ENCODE measurements at places on chromosomes 5 and 9.
A peak's percentile ranks its signal among the peaks of the same experiment; 100 is the strongest.

DNA sequence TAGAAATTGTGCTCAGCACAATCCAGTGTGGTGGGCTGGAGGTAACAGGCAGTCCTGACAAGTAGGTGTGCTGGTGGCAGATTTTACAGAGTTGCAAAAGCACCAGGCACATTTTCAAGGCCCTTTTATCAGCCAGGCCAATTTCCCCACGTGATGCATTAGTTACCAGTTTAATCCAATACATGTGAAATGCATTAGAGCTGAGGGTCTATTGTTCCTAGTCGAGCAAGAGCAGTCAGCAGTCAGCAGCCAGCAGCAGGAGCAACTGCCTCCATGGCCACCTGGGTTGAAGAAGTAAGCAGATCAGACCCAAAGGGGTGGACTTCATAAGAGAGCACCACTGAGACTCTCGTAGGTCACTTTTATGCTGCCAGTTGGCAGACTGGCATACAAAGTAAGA lies 76.7 kb downstream of the EPB41L4A start:
- no peak for DNase-seq

DNA sequence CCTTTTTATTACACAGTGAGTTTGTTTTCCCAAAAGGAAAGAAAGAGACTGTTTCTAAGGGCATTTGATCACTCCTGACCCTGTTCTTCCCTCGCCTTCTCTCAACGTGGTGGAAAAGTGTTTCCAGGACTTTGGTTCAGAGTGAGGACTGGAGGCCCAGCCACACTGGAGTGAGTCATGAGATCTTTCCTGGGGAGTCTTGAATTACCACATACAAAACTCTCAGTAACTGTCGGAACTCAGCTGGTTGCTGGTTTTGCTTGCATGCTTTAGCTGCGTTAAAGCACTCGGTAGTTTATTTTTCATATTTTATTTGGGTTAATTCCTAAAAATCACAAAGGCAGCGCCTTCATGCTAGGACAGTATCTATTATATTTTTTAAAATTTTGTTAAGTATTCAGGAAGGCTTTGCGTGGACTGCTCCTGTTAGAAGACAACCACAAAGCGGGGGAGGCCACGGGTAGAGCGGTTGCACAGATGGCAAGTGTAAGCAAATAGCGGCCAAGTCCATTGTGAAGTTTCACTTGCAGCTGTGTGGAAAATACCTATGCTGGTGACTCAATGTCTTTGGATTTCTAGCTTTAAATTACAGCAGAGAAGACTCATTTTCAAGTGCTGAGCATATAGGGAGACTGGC lies 77.7 kb downstream of the ARSB start:
- no peak for DNase-seq

DNA sequence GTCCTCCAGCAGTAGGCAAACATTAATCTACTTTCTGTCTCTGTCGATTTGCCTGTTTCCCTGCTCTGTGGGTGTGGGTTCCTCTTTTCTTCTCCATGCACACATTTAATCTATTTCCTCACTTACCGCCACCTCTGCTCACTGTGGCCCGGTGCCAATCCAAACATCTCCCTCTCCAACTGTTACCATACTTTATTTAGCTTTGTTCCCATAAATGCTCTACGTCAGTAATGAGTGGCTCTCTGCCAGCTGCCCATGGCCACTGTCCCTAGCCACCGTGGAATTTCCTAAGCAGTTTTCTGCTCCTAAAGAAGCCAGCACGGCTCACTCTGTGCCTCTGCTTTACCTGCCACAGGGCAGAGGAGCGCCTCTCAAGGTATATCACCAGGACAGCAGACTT lies 19.5 kb upstream of the GOLPH3 start:
- DNase-seq = no peak

- DNase-seq = no peak
Measured at GRCh38 chr9:81669041-81669651, 20.2 kb downstream of the TLE1 start.

GRCh38 chr9:93253633-93254032 lies 69.7 kb downstream of the WNK2 start:
- DNase-seq = no peak

DNA sequence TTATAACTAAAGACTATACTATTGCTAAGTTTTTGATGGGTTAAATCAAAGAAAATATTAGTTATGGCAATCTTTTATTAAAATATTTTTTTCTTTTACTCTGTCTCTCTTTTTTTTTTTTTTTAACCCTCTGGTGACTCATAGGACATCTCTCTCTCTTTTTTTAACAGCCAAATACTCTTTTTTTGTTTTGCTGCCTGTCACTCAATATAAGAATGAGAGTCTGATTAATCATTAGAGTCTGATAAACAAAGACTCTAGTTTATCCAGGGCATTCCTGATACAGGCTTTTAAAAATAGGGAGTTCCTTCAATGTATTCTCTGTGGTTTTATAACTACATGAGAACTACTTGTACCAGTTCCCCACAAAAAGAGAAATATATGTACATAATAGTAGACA lies 77.3 kb downstream of the SLC38A9 start:
- no peak for DNase-seq

- DNase-seq = no peak
Measured at GRCh38 chr5:138828556-138828955, 46.6 kb downstream of the LRRTM2 start.

GRCh38 chr5:90378752-90379151 lies 30.8 kb downstream of the CETN3 start:
- no peak for DNase-seq

DNA sequence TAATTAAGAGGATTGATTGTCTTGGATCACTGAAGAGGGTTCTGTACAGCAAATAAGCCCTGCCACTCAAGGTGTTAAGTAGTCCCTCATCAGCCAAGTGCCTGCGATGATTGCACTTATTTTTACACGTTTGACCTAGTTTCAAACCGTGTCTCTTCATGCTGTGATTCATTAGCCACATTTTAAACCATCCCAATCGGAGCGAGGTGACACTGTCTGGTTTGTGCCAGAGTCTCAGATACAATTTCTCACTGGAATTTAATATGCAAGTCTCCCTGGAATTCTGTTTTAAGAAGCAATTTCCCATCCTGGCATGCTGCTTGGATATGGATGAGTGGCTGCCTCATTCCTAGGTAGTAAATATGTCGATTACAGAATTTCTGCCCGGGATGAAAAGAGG lies 1.6 kb downstream of the INSYN2B start:
- no peak for DNase-seq

DNA sequence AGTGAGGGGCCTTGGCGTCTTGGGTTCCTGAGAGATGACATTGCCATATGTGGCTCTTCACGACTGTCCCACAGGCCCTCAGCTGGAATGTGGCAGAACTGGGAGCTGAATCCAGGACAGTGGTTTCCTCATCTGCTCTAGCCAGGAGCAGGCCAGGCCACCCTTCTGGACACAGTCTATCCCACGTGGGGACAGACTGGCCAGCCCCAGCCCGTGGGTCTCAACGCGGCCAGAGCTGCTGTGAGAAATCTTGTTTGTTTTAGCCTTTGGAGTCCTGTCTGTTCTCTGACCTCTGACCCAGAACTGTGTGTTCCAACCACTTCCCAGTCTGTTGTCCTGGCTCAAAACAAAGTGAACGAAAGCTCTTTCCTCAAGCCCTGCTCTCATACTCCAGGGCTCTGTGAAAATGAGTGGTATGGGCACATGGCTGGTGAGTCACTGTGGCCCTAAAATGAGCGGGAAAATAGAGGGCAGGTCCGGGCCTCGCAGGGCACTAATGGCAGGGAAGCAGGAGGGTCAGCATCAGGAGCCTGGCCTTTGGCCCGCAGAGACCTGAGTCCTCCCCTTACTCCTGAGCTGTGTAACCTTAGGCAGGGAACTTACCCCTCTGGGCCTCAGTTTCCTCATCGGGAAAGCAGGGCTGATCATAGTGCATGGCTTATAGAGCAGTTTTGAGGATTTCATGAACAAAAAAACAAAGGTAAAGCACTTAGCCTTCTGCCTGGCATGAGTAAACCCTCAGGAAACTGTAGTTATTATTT lies 34.8 kb upstream of the GLRX start:
- DNase-seq = no peak

- DNase-seq = no peak
Measured at GRCh38 chr9:136328622-136329041, 1.3 kb downstream of the GPSM1 start.

DNA sequence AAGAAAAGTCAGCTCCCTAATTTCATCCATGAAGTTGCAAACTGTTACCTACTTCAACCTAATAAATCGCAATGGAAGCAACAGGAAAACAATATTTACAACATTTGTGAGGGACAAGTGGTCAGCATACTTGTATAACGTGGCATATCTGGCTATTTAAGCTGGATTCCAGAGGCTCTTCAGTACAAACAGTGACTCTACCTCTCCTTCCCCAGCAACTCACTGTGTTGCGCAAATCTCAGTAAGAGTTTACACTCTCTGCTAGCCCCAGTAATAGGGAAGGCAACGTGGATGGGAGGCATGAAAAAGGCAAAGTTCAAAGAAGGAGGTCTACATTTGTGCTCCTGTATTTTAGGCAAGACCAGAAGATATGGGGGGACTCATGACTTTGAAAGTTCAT lies 18.9 kb upstream of the SEMA5A start:
- DNase-seq = no peak

GRCh38 chr9:110364451-110364850 lies 26.8 kb upstream of the TXNDC8 start:
- no peak for DNase-seq

GRCh38 chr5:90050103-90050502 lies 359.5 kb downstream of the CETN3 start:
- no peak for DNase-seq

GRCh38 chr9:87849144-87849758 lies 33.4 kb upstream of the SPATA31E1 start:
- no peak for DNase-seq

DNA sequence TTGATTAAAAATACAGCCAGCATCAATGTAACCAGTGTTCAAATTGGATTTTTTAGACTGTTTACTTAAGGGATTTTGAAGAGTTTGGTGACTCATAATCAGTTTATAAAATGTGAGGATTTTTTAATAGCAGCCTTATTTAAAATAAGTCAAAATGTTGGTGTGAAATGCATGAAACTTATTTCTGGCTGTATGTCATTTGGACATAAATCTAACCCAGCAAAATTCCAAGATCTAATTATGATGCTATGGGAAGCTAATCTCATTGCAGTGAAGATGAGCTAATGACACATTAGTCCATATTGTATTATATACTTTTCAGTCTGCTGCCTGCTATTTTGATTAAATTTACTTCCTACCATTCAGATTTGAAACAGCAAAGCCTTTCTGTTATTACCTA lies 140.3 kb downstream of the AOPEP start:
- DNase-seq = no peak

DNA sequence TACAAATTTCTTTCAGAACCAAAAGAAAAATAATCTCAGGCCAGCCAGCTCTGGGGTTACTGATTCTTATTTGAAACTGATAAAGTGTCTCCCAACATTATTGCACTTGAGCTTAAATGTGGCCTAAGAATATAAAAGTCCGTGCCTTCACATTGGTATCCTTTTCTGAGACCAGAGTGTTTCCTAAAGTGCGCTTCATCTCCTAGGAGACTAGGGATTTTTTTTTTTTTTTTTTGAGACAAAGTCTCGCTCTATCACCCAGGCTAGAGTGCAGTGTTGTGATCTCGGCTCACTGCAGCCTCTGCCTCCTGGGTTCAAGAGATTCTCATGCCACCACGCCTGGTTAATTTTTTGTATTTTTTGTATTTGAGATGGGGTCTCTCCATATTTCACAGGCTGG lies 23.6 kb upstream of the KCNIP1 start:
- no peak for DNase-seq

DNA sequence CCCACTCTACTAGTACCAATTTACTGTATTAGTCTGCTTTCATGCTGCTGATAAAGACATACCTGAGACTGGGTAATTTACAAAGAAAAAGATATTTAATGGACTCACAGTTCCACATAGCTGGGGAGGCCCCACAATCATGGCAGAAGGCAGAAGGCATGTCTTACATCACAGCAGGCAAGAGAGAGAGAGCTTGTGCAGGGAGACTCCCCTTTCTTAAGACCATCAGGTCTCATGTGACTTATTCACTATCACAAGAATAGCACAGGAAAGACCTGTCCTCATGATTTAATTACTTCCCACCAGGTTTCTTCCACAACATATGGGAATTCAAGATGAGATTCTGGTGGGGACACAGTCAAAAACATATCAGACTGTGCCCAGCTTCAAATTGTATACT lies 11.5 kb downstream of the UGT3A1 start:
- DNase-seq = no peak

DNA sequence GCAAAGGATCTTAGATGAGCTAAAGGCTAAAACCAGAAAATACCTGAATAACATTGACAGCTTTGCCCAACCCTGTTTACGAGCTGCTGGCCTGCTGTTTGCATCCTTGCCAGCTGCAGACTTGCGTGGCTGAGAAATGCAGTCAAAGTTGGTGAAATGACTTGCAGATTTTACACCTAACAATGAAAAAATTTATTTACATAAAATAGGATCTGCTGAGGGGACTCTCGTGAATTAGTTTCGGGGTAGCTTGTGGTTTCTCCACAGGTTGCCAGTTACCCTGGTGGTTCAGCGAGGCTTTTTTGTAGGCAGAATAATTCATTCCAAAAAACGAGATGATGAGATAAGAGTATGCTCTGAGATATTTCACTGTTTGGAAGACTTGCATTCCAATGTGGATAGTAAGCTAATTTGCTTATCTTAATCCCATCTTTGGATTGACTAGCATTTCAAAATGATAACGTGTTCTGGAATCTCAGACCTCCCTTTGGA lies 65.7 kb upstream of the FANCC start:
- DNase-seq = peak; percentile 74

Data from RWPE1 (cell line).